ENCODE measurements at places on chromosomes 16 and 17. TPM values are rescaled to one million over a fixed set of nuclear protein-coding genes. Genes with fewer than 3 reads are reported as not detected.

- DNase-seq, result peak; percentile 55
These were observed 586 bp downstream of the GLYR1 start for GRCh38 chr16:4846503-4846900.

- DNase-seq, result peak; percentile 54
These were observed 15.4 kb downstream of the SCO1 start for GRCh38 chr17:10681866-10682446.

DNA sequence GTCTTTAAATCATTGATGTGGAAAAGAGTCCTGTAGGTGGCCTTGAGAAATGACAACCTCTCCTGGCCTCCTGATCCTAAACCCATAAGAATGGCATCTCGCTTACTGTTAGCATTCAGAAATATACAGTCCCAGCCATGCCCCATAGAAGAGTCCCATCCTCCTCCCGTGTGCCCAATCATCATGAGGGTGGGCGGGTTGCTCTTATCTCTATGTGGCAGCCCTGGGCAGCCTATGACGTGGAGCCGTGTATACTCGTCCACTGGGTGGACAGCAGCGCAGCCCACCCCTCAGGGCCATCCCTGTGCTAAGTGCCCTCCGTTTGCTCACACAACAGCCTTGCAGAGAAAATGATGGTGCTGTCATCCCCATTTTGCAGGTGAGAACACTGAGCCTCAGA is 105.3 kb downstream of the AMFR start:
- DNase-seq, result no peak

GRCh38 chr17:4362141-4362540 is 4.3 kb downstream of the UBE2G1 start:
- DNase-seq, result no peak

- no peak for DNase-seq
These were observed 228.2 kb downstream of the GRIN2A start for GRCh38 chr16:9953908-9954570.

DNA sequence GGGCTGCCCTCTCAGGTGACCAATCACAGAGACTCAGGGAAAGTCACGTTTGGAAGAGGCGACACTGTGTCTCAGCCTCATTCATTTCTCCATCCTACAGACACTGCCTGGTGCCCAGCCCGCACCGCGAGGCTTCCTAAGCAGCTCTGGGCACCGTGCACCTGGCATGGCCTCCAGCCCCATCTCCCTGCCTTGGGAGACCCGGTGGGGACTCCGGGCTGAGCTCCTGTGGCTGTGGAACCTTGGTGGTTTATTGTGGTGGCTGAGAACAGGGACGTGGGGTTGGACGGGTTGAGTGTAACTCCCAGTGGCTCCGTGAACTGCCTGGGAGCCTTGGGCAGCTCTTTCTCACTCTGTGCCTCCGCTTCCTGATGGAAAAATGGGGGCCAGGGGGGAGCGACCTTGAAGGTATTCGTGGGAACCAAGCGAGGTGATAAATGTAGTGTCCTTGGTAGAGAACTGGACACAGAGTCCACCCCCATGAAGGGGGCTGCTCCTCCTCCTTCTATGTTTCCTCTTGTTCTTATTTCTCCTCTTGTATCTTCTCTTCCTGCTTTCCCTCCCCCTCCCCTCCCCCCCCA is 215.4 kb downstream of the SEC14L1 start:
- no peak for DNase-seq

DNA sequence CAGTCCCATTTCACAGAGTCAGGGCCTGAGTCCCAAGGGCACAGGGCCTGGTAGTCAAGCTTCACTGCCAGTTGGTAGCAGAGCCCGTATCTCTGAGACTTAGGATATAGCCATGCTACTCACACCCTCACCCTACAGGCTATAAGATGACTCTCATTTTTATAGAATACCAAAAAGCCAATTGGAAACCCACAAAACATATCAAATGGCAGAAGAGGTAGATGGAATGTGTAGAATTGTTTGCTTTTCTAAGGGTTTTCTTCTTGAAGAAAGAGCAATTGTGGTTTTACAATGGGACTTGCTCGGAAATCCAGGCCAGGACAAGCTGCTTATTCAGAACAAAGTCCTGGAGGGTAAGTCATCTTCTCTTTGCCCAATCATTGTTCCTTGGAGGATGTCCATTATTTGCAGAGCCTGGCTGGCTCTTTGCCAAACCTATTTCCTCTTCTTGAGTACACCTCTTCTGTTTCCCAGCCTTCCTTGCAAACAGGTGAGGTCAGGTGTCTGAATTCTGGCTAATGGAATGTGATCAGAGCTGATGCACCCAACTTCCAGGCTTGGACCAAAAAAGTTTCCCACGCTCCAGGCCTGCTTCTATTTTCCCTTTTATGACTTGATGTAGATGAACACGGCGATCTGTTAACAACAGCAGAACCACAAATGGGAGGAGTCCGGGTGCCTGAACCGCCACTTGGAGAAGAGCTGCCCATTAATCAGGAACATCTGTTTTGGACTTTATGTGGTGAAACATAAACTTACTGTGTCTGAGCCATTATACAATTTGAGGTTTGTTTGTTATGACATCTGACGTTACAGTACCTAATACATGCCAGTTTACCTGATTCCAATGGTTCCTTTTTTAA is 16.9 kb upstream of the CCL22 start:
- peak; percentile 86 for DNase-seq

- no peak for DNase-seq
These were observed 24.6 kb downstream of the COPRS start for GRCh38 chr17:31834448-31834847.

- DNase-seq, result no peak
These were observed 92.4 kb downstream of the HAPSTR1 start for GRCh38 chr16:9183682-9184353.

DNA sequence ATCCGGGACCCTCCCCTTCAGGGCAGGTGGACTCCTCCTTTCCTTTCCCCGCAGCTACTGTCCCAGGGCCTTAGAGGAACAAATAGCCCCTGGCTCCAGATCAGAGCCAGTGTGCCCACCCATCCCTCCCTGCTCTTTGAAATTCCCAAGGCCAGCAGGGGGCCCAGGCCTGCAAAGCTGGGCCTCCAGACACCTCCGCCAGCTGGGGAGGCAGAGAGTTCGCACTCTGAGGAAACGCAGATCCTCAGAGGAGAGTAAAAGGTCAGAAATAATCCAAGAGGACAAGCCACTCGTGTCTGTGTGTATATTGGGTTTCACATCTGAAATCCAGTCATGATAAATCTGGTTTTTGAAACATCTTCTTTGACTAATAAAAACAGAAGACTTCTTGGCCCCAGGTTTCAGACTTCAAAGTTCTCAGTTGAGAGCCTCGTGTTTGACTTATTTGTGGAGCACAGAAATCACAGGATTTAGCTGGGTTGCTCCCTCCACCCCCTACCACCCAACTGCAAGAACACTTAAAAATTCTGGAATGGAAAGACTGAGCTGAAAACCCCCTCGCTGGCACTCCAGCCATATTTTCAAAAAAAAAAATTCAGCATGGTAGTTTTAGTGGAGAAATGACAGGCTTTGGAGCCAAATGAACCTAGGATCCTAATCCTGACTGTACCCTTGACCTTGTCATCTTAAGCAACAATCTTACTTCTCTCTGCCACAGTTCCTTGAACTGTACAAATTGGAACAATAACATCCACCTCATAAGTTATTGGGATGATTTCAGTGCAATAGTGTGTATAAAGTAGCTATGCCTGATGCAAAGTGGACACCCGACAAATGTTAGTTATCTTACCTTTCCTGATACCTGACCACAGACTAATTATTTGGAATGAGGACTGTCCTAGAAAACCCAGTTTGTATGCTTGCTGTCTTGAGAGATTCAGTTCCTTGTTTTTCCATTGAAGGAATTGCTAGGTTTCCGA is 44.5 kb upstream of the TBX2 start:
- DNase-seq, result no peak

- no peak for DNase-seq
These were observed 22.1 kb downstream of the C17orf58 start for GRCh38 chr17:67974185-67974584.

DNA sequence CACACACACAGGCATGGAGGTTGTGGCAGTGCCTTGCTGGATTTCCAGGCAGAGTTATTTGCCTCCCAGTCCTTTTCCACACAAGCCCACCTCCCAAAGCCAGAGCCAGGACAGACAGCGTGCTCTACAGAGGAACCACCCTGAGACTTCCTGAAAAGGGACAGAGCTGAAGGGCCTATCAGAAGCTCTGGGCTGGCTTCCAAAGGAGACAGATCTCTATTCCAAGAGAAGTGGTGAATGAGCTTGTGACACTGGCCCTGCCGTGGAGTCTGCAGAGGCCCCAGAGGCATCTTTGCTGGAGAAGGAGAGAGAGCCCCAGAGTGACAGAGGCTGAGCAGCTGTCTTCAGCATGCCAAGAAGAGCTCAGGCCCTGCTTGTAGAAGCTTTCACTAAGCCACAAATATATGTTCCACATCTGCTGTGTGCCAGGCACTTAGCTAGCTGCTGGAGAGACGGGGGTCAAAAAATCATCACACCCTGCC is 8.3 kb upstream of the LPCAT2 start:
- DNase-seq, result peak; percentile 34

- peak; percentile 90 for DNase-seq
These were observed 13.2 kb downstream of the HIC1 start for GRCh38 chr17:2068031-2068518.

GRCh38 chr17:19380481-19381301 is 2.4 kb downstream of the MAPK7 start:
- DNase-seq, result no peak

DNA sequence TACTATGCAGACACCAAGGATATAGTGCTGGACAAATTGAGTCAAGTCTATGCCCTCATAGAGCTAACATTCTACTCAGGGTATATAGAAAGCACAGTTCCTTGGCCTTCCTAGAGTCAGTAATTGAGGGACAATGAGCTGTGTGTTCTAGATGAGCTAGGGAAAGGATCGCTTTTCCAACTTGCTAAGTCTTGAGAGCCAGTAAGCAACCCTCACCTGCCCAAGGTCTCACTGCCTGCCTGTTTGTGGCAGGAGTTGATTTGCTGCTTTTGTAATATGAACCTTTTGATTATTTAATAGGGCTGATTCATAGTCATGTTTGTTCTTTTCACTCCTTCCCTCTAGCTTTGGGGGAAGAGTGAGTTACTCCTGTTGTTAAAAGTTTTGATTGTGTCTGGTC is 6.5 kb downstream of the DDX42 start:
- DNase-seq, result peak; percentile 38

DNA sequence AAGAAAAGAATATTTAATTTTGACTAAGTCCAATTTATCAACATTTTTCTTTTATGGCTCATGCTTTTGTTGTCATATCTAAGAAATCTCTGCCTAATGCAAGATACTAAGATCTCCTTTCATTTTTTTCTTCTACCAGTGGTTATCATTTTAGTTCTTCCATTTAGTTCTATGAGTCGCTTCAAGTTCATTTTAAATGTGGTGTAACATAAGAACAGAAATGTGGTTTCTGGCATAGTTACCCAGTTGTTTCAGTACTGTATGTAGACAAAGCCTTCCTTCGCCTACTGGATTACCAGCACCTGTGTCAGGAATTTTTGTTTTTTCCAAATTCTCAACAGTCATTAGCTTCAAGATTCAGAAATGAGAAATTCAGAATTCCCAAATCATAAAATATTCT is 175.7 kb downstream of the PARN start:
- DNase-seq, result peak; percentile 81

- DNase-seq, result no peak
These were observed 53.8 kb upstream of the ARL6IP1 start for GRCh38 chr16:18855196-18855595.

DNA sequence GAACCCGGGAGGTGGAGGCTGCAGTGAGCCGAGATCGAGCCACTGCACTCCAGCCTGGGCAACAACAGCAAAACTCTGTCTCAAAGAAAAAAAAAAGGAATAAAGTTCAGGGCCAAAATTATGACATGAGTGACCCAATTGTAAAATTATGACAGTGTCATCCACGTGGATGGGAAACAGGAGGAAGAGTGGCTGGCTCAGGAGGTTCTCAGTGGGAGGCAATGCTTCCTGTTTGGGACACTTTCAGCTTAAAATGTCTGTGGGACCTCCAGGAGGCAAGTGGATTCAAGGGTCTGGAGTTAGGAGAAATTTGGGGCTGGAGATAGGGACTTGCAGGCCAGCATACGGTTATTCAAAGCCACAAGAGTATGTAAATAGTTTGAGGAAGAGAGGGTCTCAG is 8.0 kb upstream of the STX4 start:
- DNase-seq, result no peak

- peak; percentile 10 for DNase-seq
These were observed 19.1 kb downstream of the C16orf95 start for GRCh38 chr16:87297918-87298631.

DNA sequence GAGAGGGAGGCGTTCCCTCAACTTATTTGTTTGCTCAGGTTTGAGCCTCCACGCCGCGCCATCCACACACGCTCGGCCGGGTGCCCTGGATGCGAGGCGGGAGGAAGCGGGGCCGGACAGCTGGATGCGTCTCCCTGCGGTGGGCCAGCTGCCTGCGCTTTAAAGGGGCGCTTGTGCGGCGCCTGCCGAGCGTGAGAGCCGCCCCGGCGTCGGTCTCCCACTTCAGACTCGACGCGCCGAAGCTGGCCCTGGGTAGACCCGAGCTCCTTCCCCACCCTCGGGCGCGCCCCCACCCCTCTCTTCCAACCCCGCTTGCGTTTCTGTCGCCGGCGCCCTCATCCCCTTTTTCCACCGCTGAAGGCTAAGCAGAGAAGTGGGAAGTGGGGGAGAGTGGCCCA is 527 bp upstream of the CHAD start:
- no peak for DNase-seq

DNA sequence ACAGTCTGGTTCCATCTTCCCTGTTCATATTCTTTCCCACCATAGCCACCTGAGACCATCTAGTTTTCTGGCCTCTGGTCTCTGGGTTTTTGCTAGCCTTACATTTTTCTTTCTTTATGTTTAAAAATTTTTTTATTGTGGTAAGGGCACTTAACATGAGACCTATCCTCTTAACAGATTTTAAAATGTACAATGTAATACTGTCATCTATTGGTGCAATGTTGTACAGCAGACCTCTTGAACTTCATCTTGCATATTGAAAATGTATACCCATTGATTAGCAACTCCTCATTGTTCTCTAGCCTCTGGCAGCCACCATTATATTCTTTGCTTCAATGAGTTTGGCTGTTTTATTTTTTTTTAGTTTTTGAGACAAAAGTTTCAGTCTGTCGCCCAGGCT is 39.2 kb downstream of the ITGAM start:
- DNase-seq, result no peak

DNA sequence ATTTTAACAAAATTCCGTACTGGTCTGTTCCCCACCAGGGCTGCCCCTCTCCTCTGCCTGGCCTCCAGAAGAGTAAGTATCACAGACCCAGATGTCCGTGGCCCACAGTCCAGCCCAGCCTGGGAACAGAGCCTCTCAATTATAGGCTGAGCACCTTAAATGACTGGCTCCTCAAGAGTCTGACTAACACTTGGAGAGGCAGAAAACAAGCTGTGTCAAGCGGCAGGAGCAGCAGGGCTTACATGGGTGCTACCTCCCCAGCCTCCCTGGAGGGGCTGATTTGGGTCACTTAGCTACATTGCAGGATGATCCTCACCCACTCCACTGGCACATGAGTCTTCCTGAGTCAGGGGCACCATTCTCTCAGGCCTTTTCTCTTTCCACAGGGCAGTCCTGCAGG is 209.7 kb downstream of the COPRS start:
- no peak for DNase-seq

The C1QTNF8 gene
- not detected for polyA plus RNA-seq

The NSF gene
- 38.9 TPM for polyA plus RNA-seq

The RRN3 gene
- polyA plus RNA-seq, result 17.6 TPM

The CD300E gene
- not detected for polyA plus RNA-seq

The MTMR4 gene
- polyA plus RNA-seq, result 13.2 TPM

The B9D1 gene
- polyA plus RNA-seq, result 54.9 TPM

The IGFALS gene
- not detected for polyA plus RNA-seq

The ANKRD13B gene
- polyA plus RNA-seq, result 5.2 TPM

The FTSJ3 gene
- 51.3 TPM for polyA plus RNA-seq

The CASKIN1 gene
- polyA plus RNA-seq, result 0.06 TPM

The FBXL19 gene
- 13.8 TPM for polyA plus RNA-seq

The PARD6A gene
- 0.55 TPM for polyA plus RNA-seq

The TPSD1 gene
- polyA plus RNA-seq, result not detected

The CCL3 gene
- not detected for polyA plus RNA-seq

Data from IMR-90 (cell line).